ENCODE measurements at places on chromosomes 7 and 10.

DNA sequence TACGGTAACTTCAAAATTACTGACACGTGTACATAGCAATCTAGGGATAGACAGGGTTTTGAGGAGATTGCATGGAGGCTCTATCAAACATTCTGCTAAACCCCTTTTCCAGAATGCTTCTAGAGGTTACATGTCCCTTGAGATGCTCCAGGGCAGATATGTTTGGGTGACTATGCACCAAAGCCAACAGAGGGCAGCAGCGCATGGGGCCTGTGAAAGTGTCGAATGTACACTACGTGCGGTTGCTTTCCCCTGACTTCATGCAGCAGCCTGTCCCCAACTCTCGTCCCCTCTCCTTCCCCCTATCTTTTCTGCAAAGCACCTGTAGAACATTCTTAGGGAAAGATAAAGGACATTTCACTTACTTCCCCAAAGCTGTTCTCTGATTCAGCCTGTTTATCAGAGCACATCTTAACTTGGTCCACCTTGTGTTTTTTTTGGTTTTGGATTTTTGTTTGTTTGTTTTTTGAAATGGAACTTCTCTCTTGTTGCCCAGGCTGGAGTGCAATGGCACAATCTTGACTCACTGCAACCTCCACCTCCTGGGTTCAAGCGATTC is 90.2 kb downstream of the UBE3C start:
- no peak for DNase-seq

DNA sequence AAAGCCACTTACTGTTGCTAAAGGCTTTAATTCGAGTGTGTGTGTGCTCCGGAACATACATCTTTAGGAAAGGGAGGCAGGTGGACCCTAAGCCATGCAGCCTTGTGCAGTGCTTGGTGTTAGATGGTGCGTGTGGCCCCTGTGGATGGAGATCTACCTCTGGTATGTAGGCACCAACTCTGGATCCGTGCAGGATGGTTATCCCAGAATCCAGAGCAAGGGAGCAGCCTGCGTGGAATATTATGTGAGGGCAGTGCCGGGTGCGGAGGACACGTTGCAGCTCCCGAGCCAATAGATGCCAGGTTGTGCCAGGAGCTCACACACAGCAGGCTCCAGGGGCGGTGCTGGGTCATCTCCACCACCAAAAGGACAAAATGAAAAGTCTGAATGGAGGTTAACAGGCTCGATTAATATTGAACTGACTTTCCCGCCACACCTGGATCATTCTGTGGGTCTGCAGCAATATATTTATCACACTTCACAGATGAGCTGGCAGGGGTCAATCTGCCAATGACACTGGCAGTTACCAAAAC is 143.0 kb upstream of the NPS start:
- no peak for DNase-seq

DNA sequence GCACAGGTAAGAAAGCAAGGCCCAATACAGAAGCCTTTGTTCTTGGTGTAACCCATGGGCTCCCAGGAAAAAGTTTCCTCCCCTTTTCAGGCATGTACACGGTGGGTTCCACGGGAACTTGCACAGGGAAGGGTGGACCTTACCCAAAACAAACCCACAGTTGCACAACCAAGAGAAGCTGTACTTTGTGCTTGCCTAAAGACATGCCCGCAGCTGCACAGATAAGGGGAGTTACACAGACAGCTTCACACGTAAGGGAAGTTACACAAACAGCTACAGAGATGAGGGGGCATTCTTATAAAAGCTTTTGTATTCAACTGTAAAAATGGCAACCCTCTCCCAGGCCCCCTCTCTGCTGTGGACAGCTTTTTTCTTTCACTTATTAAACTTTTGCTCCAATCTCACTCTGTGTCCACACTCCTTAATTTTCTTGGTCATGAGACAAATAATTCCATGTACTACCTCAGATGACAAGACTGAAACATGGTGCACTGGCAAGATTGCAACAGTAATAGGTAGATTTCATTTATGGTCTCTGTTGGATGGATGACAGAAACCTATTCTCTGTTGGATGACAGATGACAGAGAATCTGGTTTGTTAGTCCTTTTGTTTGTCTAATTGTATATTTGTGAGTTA is 72.9 kb downstream of the ATE1 start:
- DNase-seq, result no peak

DNA sequence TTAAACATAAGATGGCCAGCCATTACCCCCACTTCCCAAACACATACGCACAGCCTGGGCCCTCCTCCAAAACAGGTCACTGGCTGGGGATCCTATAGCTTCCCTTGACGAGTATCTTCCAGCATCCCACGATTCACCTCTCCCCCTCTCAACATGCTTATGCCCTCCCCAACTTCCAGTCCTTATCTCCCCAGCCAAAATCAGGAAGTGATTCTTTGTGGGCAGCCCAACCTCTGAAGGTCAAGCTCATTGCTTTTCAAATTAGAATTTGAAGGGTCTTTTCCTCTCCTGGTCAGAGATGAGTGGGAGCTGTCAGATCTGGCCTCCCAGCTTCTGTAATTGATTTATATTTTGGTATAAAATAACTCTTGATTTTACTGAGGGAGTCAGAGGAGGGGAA is 133.6 kb downstream of the ATXN7L1 start:
- DNase-seq, result no peak

- no peak for DNase-seq
Measured at GRCh38 chr10:76278811-76279460, 847.5 kb downstream of the LRMDA start.

GRCh38 chr7:113794573-113794972 is 124.2 kb downstream of the PPP1R3A start:
- DNase-seq, result no peak

- no peak for DNase-seq
Measured at GRCh38 chr7:38051311-38051710, 126.7 kb upstream of the STARD3NL start.

DNA sequence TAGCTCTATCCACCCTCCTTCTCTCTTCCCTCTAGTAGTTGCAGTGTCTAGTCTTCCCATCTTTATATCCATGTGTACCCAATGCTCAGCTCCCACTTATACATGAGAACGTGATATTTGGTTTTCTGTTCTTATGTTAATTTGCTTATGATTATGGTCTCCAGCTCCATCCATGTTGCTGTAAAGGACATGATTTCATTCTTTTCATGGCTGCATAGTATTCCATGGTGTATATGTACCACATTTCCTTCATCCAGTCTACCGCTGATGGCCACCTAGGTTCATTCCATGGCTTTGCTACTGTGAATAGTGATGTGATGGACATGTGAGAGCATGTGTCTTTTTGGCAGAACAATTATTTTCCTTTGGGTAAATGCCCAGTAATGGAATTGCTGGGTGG is 6.5 kb downstream of the PRSS2 start:
- DNase-seq, result no peak

GRCh38 chr7:157464111-157464970 is 127.5 kb downstream of the DNAJB6 start:
- no peak for DNase-seq

DNA sequence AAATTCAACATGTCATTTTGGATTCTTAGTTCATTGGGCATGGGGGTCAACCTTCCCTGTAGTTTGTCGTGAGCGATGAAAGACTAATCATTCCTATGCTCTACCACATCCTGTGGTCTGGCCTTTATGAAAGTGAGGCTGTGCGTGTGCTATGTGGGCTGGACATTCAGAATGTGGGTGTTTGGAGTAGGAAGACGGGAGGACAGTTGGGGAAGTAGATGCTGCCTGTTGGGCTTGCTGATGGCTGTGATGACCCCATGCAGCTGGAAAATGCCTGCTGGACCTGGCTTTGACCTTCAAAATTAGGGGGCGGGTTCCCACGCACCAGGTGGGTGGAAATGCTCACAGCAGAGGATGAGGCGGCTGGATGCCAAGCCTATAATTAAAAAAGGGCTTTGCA is 90.9 kb upstream of the MKI67 start:
- no peak for DNase-seq

- DNase-seq, result no peak
Measured at GRCh38 chr7:84231157-84231556, 36.6 kb upstream of the SEMA3A start.

DNA sequence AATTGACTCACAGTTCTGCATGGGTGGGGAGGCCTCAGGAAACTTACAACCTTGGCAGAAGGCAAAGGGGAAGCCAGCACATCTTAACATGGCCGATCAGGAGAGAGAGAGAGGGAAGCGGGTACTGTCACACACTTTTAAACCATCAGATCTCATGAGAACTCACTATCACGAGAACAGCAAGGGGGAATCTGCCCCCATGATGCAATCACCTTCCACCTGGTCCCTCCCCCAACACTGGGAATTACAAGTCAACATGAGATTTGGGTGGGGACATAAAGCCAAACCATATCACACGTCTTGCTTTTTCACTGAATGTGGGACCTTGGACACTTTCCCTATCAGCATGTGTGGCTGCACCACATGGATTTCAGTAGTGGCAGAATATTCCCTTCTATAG is 9.0 kb upstream of the AKR1E2 start:
- DNase-seq, result no peak

DNA sequence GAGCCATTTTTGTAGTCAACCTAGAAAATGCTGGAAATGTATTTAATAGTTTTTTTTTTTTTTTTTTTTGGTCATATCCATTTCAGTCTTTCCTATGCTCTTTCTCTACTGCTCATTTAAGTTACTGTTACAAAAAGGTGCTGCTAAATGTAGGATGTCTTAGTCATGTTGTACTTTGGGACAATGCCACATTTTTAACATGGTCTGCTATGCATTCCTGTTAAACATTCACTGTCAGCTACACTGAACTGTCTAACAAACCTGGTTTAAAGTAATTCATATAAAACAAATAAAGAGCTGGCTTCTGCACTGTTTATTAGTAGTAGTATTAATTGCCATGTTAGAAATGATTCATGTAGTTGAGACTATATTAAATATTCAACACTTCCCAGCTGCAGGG is 108.6 kb downstream of the NSUN6 start:
- DNase-seq, result no peak

DNA sequence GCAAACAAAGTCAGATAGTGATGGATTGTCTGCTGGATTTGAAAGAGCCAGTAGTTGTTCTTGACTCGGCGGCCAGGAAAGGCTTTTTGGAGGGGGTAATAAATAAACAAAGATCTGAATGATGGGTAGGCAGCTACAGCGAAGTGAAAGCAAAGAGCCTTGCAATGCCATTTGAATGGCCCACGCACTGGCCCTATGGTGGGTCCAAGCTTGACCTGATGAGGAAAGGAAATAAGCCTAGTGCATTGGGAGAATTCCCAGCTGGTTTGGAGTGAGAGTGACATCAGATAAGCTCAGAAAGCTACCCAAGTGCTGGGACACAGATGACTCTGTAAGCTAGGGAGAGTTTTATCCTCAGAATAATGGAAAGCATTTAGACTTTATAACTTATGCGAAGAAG is 365.2 kb downstream of the PLXDC2 start:
- DNase-seq, result no peak

DNA sequence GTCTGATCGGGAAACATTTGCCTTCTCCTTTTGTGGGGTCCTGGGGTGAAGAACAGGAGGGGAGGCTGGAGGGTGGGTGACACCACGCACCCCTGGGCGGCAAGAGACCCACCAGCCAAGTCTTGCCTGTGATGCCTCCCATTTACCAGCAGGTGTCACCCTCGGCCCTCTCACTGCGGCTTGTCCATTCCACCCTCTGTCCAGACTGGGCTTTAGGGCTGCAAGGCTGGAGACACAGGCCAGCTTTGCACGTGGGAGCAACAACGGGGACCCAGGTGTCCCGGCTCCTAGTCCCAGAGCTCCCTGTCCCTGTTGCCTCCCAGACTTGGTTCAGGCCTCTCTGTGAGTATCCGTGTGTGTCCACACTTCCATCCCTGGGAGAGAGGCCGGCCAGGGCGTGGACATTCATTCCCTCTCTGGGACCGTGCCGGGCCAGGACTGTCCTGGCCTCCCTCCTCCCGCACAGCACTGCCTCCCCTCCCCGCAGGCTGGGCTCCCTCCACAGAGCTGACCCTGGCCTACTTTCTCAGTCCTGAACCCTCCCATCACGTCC is 36.2 kb upstream of the GTF2IRD1 start:
- DNase-seq, result peak; percentile 26

DNA sequence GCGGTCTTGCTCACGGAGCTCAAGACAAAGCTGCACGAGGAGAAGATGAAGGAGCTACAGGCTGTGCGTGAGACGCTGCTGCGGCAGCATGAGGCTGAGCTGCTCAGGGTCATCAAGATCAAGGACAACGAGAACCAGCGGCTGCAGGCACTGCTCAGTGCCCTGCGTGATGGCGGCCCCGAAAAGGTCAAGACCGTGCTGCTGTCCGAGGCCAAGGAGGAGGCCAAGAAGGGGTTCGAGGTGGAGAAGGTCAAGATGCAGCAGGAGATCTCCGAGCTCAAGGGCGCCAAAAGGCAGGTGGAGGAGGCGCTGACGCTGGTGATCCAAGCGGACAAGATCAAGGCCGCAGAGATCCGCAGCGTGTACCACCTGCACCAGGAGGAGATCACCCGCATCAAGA is 51.4 kb downstream of the JAKMIP3 start:
- DNase-seq, result no peak

DNA sequence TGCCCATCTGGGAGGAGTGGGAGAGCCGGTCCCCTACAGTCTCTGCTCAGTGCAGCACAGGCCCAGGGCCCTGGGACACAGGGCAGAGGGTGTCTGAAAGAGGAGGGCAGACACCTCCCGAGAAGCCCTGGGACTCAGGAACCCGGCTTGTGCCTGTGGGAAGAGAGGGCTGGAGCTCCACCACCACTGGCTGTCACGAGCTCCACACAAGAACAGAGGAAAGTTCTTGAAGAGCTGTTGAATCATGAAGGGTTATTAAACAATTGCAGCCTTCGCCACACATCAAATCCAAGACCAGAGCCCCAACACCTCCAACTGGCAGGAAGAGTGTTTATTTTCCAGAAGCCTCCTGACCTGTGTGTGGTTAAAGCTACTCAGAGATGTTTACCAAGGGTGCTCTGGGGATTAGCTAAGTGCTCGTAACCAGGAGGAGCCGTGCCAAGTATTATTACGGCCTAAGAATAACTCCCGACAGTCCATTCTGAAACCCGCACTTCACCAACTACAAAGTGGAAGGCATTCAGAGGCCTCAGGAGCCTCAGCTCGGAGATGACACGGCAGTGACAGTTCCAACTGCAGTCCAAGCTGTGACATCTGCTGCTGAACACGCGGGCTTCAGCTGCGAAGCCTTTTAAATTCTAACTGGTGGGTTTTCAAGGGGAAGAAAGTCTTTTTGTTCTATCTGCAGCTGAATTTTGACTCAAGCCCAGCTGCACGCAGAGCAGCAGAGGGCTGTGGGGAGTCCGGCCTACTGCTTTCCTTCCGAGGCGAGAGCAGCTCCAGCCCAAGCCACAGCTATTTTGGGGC is 75.1 kb downstream of the MAD1L1 start:
- DNase-seq, result no peak

DNA sequence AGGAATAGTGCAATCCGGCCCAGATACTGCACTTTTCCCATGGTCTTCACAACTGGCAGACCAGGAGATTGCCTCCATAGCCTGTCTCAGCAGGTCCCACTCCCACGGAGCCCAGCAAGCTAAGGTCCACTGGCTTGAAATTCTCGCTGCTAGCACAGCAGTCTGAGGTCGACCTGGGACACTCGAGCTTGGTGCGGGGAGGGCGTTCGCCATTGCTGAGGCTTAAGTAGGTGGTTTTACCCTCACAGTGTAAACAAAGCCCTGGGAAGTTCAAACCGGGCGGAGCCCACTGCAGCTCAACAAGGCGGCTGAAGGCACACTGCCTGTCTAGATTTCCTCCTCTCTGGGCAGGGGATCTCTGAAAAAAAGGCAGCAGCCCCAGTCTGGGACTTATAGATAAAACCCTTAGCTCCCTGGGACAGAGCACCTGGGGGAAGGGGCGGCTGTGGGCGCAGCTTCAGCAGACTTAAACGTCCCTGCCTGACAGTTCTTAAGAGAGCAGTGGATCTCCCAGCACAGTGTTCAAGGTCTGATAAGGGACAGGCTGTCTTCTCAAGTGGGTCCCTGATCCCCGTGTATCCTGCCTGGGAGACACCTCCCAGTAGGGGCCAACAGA is 293.5 kb upstream of the GALNT17 start:
- DNase-seq, result no peak

GRCh38 chr10:31706464-31707092 is 222.1 kb downstream of the ARHGAP12 start:
- DNase-seq, result no peak
